Activated CD8-positive, alpha-beta memory T cell treated with anti-CD3 and anti-CD28 coated beads, Interleukin-2, amount 50 U/mL, for 48 hours (primary cell): ENCODE measurements at places on chromosomes 3 and 15.

- DNase-seq = no peak
Measured at GRCh38 chr3:196016059-196016458, 65.8 kb downstream of the TFRC start.

DNA sequence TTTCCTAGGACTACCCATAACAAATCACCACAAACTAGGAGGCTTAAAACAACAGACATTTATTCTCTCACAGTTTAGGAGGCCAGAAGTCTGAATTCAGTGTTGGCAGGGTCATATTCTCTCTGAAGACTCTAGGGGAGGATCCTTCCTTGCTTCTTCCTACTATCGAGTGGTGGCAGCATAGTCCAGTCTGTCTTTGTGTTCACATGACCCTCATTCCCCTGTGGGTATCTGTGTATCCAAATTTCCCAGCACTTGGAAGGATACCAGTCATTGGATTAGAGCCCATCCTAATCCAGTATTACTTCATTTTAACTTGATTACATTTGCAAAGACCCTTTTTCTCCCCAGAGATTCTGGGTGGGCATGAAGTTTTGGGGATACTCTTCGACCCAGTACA is 63.8 kb downstream of the GMPS start:
- no peak for DNase-seq

GRCh38 chr15:76208084-76208785 is 103.0 kb downstream of the ETFA start:
- no peak for DNase-seq

DNA sequence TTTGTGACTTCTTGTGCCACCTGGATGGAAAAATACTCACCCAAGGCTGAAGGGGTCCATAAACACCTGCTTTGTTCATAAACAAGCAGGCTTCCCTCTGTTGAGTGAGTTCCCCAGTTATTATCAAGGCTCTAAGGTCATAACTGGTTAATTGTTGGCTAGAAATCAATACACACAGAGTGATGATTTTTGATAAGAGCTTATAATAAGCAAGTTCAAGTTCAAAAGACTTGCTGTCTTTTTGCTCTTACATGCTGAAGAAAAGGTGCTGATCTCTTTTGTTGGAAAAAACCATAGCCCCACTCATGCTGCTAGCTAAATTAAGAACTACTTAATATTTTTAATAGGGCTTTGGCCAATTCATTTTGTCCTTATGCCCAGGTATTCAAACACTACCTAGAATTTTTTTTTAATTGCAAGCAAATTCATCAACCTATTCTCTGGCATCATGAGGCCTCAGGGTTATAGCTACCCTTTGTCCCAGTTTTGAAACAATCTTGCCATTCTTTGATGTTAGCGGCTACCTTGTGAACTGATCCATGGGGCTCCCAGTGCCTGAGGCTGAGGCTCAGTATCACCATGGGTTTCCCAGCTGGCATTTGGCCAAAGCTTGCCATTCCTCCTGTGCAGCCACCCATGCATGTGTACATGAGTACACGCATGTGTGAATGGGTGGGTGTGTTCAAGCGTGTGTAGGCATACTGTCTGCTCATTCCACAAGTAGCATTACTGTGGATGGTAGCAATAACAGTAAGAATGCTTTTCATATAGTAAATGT is 127.6 kb upstream of the LPP start:
- no peak for DNase-seq

- DNase-seq = no peak
Measured at GRCh38 chr3:133742351-133743091, 3.7 kb upstream of the TF start.

GRCh38 chr3:44862226-44862637 is 520 bp downstream of the TMEM42 start:
- no peak for DNase-seq

DNA sequence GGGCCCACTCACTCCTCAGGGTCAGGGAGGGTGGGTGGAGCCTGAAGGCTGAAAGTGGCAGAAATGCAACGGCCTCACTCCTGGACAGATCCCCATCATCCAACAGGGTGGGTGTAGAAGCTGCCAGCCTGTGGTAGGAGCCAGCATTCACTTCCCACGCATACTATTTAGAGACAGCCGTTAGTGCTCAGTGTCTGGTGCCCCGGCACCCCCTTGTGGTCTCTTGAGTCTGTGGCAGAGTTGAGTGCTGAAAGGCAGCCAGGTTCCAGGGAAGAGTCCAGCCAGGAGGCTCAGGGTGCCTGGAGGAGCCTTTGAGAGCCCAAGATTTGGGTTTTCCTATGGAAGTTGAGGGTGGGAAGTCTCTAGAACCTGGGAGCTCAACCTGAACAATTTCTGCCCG is 2.1 kb upstream of the GNAT1 start:
- no peak for DNase-seq

DNA sequence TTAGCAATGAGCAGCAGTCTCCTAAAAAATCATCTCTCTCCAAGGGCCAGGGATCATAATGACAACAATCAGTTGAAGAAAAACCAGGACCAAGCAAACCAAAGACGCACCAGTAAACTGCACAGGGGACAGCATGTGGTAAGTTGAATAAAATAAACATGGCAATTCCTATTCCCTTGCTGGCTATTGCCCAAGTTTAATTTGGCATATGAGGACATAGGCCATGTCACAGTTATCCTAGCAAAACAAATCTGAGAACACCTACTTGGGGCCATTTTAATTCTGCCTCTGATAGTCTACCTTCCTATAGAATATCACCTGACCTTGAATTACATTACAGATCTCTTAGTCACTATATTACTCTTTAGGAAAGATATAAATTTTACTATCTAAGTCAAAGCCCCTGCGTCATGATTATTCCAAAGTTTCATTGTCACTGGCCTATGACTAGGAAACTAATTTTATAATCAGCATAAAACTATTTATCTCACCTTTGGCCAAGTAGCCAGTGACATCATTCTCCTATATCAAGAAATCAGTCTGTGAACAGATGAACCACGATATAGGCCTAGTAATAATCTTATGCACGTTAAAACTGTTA is 23.0 kb downstream of the AP3S2 start:
- no peak for DNase-seq

- DNase-seq = no peak
Measured at GRCh38 chr3:8657804-8658305, 13.3 kb upstream of the SSUH2 start.

- no peak for DNase-seq
Measured at GRCh38 chr15:22974745-22975144, 5.4 kb downstream of the CYFIP1 start.

DNA sequence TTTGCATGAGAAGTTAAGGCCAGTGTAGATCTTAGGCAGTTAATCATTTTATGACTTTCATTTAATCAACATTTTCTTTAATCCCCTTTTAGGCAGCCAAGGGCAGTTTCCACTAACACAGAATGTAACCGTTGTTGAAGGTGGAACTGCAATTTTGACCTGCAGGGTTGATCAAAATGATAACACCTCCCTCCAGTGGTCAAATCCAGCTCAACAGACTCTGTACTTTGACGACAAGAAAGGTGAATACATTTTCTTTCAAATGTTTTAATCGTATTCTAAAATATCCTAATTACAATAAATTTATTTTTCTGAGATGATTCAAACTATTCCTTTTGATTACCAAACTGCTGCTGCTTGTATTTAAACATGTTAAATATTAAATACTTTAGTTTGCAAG is 843.2 kb downstream of the CADM2 start:
- DNase-seq = no peak

DNA sequence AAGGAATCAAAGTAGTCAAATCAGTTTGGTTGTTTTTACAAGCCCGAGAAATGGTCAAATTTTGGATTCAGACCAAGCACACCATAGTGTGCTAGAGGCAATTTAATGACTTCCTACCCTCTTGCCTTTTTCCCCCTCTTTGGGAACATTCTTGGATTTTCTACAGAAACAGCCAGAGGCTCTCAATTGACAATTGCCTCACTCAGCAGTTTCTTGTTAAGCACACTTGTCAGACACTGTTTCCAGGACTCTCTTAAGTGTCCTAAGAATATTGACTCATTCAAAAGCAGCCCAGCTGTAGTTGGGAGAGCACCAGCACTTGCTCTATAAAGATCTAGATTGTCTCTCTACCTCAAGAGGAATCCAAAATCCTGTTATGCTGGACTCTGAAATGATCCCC is 1.5 kb upstream of the SLC35G2 start:
- no peak for DNase-seq

DNA sequence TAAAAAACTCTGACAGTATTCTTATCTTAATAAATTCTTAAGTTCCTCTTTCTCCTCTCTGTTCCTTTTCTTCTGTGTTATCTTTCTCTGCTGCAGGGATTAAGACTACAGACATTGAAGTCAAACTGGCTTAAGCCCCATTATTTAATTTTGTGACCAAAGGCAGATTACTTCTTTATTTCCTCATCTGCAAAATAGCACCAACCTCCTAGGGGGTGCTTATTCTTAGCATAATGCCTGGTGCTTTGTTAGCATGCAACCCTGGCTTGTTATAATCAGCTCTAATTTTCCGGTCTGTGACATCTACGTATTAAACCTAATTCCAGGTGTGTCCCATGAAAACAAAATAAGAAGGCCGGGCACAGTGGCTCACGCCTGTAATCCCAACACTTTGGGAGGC is 23.8 kb downstream of the SEMA6D start:
- DNase-seq = no peak

- DNase-seq = peak; percentile 52
Measured at GRCh38 chr3:137770066-137770834, 6.1 kb downstream of the SOX14 start.

DNA sequence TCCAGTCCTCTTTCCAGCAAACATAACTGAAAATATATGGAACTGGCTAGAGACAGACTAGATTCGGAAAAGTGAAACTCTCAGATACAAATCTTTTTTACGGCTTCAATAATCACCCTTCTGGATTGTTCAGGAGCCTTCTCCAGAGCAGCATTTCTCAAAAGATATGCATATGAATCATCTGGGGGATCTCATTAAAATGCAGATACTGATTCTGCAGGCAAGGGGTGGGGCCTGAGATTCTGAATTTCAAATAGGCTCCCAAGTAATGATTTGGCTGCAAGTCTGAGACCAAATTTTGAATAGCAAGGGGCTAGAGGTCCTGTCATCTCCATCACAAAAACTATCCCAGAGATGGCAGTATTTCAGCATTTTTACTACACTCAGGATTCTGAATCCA is 165.4 kb downstream of the CTNNB1 start:
- DNase-seq = no peak

GRCh38 chr3:65419233-65419632 is 619.5 kb downstream of the MAGI1 start:
- DNase-seq = no peak

DNA sequence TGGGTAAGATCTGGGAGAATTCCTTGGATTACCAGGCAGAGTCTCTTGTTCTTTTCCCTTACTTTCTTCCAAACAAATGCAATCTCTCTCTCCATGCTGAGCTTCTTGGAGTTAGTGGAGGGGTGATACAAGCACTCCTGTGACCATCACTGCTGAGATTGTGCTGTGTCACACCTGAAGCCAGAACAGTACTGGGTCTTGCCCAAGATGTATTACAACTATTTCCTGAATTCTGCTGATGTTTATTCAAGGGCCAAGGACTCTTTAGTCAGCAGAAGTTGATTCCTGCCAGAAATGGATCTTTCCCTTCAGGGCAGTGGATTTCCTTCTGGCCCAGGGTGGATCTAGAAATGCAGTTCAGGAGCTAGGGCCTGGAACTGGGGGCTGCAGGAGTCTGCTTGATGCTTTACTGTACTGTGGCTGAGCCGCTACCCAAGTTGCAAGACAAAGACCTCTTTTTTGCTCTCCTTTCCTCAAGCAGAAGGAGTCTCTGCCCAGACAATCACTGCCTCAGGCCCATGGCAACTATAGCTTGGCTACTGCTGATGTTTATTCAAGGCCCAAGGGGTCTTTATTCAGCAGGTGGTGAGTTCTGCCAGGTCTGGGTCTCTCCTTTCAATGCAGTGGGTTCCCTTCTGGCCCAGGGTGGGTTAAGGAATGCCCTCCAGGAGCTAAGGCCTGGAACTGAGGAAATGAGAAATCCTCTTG is 98.8 kb downstream of the SH3GL3 start:
- no peak for DNase-seq

GRCh38 chr3:172148702-172149565 is 109.6 kb downstream of the FNDC3B start:
- DNase-seq = no peak

DNA sequence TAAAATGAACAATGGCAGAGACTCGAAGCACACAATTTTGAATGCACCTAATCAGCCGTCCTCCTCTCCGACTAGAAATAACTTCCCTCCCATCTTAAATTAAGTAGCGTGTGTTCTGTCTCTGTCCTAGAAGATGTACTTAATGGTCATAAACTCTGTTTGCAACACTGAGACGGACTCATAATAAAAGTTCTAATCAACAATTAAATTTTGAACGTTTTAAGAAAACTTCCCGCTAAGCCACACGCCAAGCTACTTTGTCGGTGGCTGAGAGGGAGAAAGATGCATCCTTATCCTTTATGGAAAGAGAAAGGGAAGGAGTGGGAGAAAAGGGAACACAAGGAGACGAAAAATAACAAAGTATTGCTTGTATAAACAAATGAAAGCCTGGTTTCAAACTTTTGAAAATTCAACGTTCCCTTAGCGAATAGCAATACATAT is 989 bp downstream of the GNB4 start:
- DNase-seq = no peak

DNA sequence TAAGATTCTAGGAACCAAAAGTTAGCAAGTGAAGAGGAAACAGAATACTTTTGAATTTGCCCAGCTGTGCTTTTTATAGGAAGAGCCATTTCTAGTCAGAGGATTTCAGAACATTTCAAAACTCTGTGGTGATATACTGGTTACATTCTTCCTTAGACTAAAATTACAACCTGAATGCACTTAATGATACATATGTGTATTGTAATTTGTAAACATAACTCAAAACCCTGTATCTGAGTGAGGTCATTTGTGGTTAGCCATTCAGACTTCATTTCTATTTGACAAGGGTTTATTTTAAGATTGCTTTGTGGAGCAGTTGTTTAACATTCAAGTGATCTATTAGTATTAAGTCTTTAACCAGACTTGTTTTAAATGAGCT is 59.4 kb upstream of the TRIM71 start:
- DNase-seq = no peak

GRCh38 chr3:130414457-130414856 is 69.0 kb downstream of the COL6A5 start:
- DNase-seq = no peak

- no peak for DNase-seq
Measured at GRCh38 chr3:176247191-176247590, 950.1 kb downstream of the TBL1XR1 start.

GRCh38 chr3:77772459-77772858 is 732.6 kb downstream of the ROBO2 start:
- DNase-seq = no peak

- no peak for DNase-seq
Measured at GRCh38 chr3:33602829-33603228, 115.2 kb downstream of the CLASP2 start.

GRCh38 chr3:10140996-10141546 is 507 bp upstream of the VHL start:
- DNase-seq = no peak
